IMR-90 (cell line): ENCODE measurements at places on chromosomes 16 and 17. TPM values are rescaled to one million over a fixed set of nuclear protein-coding genes. Genes with fewer than 3 reads are reported as not detected.

The UTS2R gene
- not detected in 2 replicates for total RNA-seq

The CACNG5 gene
- total RNA-seq, result not detected in 2 replicates

The FAM234A gene
- 27.5 and 30.3 TPM in 2 replicates for total RNA-seq

The CDH3 gene
- not detected in 2 replicates for total RNA-seq

The SBK1 gene
- total RNA-seq, result under 0.01 TPM in 1 of 2 replicates, not detected in the other

The WFIKKN1 gene
- total RNA-seq, result not detected in 2 replicates

The NEUROD2 gene
- not detected in 2 replicates for total RNA-seq

The TMIGD1 gene
- total RNA-seq, result not detected in 2 replicates

The ITGAL gene
- total RNA-seq, result not detected in 2 replicates

The TBC1D3 gene
- not detected in 2 replicates for total RNA-seq

The TP53TG3C gene
- total RNA-seq, result not detected in 2 replicates

The TELO2 gene
- total RNA-seq, result 5.8 and 6.6 TPM in 2 replicates

The CD300LF gene
- total RNA-seq, result not detected in 2 replicates

The CFAP97D1 gene
- under 0.01 TPM in 1 of 2 replicates, not detected in the other for total RNA-seq

The TBC1D3L gene
- total RNA-seq, result 0.28 and 0.36 TPM in 2 replicates

The C17orf113 gene
- under 0.01 TPM in 1 of 2 replicates, not detected in the other for total RNA-seq

The QPRT gene
- total RNA-seq, result 3.4 and 3.6 TPM in 2 replicates

The G6PC1 gene
- not detected in 2 replicates for total RNA-seq

The HOXB3 gene
- 6.3 and 8.6 TPM in 2 replicates for total RNA-seq

The KRTAP2-2 gene
- not detected in 2 replicates for total RNA-seq

The ZNF646 gene
- total RNA-seq, result 6.8 and 6.9 TPM in 2 replicates

The CFAP119 gene
- 0.90 and 1.7 TPM in 2 replicates for total RNA-seq

The ALDH3A1 gene
- not detected in 2 replicates for total RNA-seq

The ALOXE3 gene
- total RNA-seq, result under 0.01 TPM in 2 replicates

The PDIA2 gene
- total RNA-seq, result 0.28 TPM in 1 of 2 replicates, not detected in the other

The ZNF750 gene
- total RNA-seq, result not detected in 2 replicates

The CEP295NL gene
- 0.56 and 0.72 TPM in 2 replicates for total RNA-seq

The TMEM238L gene
- not detected in 2 replicates for total RNA-seq

The PPL gene
- total RNA-seq, result 0.28 and 0.36 TPM in 2 replicates

The OR4D1 gene
- total RNA-seq, result not detected in 2 replicates

The SMARCE1 gene
- total RNA-seq, result 119 and 169 TPM in 2 replicates

The TP53TG3 gene
- total RNA-seq, result not detected in 2 replicates

The TMEM92 gene
- total RNA-seq, result 0.18 and 0.28 TPM in 2 replicates

The TPSD1 gene
- total RNA-seq, result not detected in 2 replicates

The EFCAB5 gene
- under 0.01 TPM in 1 of 2 replicates, not detected in the other for total RNA-seq

The TMED6 gene
- total RNA-seq, result not detected in 2 replicates

The TNFRSF12A gene
- 103 and 118 TPM in 2 replicates for total RNA-seq
